ENCODE measurements at places on chromosomes 2 and 18.

- no peak for DNase-seq
Observed at GRCh38 chr2:168560817-168561499, 104.9 kb downstream of the CERS6 start.

GRCh38 chr18:36460854-36461253 lies 163.3 kb downstream of the FHOD3 start:
- no peak for DNase-seq

GRCh38 chr2:71154798-71155197 lies 24.4 kb downstream of the MPHOSPH10 start:
- DNase-seq = no peak

GRCh38 chr2:228698963-228699362 lies 517.5 kb upstream of the SPHKAP start:
- DNase-seq = no peak

DNA sequence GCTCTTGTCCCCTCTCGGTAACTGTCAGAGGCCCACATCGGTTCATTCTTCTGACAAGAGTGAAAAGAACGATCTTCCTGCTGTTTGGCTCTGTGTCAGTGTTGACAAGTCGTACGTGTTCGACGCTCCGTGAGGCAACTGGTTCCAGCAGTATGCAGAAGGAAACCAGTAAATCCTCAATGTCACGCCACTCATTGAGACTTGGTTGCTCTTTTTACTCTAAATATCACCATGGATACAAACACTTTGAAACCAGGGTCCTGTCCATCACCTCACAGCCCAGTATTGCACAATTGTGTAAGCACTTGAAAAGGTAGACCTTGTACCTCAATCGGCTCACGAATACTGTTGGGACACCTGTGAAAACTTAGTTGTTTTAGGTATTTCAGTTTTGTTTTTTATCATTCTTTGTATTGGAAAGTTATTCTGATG lies 136.4 kb downstream of the ZNF407 start:
- no peak for DNase-seq

DNA sequence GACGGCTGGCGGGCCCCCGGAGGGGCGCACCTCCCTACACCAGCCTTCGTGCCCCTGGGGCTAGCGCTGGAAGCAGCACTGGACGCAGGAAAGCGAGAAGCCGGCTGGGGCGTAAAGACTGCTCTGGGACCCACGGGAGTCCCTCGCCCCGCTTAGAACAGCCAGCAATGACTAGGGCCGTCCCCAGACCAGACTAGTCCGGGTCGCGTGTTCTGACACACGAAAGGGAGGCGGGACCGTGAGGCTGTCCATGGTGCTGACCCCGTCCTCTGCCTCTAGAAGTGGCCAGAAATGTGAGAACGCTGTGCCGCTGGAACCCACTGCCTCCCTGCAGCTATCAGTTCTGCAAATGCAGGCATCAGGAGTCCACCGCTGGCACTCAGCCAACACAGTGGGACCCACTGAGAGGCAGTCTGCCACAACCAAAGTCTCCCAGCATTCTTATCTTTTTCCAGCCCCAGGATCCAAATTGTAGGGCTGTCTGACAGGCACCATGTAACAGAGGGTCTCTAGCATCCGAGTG lies at the start of gene UCN:
TSS of gene UCN (minus strand) at position 87 of the 523 bp plus-strand sequence. CDS start 550 bp downstream, outside the sequence.
- DNase-seq = no peak

DNA sequence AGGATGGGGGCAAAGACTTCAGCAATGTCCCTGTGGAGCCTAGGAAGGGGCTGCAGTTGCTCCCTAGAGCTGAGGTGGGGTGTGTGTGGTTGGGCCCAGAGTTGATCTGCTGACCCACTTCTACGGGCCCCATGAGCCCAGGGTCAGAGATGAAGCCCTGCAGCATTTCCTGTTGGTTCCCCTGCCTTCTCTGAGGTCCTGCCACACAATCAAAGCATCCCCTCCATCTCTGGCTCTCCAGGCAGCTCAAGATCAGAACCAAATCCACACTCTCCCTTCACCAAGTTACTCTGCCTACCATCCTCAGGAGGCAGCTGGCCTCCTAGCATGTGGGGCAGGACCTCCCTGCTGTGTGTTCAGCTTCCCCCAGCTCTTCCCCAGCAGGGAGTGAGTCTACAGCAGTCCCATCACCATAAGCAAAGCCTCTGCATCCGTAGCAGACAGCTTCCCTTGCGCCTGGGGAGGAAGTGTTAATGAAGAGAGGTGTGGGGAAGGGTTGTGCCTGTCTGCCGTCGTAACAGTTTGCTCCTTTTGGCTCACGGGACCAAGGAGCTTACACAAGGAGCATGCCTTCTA lies 26.9 kb downstream of the TMEM247 start:
- DNase-seq = no peak

DNA sequence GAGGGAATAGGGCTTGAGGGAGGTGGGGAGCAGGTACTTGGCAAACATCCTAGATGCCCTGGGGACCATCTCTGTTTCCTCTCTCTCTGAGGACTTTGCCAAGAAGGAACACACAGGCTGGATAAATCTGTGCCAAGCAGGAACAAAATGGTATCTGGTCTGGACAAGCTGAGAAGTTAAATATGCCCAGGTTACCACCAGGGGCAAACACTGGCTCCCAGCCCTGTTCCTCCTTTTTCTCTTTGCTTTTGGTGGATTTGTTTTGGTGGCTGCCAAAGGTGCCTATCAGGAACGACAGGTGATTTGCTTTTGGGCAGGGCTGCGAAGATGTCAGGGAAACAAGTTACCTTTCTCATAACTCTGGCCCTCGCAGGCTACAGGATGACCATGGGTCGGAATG lies 227.5 kb upstream of the SMAD2 start:
- no peak for DNase-seq

Measured in CD4-positive, alpha-beta T cell treated with Interleukin-6 for 4 hours (primary cell).